ENCODE measurements at places on chromosomes 2 and 18.

- no peak for DNase-seq
These were observed 86.2 kb downstream of the METTL8 start for GRCh38 chr2:171347591-171348032.

DNA sequence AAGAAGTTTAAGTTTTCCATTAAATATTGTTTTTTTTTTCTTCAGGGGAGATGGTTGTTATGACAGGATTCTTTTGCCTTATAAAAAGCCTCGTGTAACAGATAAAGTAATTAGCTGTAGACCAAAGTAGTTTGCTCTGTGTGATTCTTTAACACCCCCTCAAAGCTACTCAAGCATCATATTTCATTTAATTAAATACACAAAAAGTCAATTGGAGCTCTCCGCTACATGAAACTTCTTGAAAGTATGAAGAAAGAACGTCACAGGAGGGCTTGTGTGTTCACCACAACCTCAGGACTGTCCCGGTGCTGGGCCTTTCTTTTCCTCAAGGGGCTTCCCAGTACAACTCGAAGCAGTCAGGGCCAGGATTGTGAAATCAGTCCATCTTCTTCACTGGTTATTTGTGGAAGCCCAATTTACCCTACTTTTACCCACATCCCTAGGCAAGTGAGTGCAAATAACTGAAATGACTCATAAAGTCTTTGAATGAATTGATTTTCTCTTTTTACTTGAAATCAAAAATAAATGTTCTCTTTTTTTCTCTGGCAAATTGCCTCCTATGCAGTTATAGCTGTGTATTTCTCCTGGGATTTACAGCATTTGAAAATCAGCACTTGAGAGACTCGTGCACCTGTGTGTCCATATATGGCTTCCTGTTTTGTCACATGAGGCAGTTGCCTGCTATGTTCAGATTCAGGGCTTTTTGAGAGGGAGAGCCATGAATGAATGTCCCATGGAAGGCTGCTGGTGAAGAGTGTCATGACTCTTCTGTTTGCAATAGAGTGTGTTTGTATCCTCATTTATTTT lies 48.6 kb downstream of the LINC00305 start:
- no peak for DNase-seq

DNA sequence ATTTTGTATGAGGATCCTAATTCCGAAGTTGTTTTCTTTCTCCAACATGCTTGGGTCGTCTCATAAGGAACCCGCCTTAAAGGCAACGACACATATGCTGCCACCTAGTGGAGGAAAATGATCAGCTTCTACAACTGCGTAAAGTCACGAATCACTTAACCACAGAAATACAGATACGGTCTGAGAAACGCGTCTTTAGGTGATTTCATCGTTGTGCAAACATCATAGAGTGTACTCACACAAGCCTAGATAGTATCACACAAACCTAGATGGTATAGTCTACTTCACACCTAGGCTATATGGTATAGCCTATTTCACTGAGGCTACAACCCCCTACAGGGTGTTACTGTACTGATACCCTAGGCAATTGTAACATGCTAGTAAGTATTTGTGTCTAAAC lies 13.1 kb downstream of the GNLY start:
- DNase-seq: no peak

- DNase-seq: no peak
These were observed 111.5 kb downstream of the CAPN13 start for GRCh38 chr2:30695749-30696148.

GRCh38 chr2:234483568-234484251 lies 13.2 kb downstream of the ARL4C start:
- DNase-seq: no peak

- DNase-seq: no peak
These were observed 29.6 kb downstream of the MREG start for GRCh38 chr2:215983581-215984351.

DNA sequence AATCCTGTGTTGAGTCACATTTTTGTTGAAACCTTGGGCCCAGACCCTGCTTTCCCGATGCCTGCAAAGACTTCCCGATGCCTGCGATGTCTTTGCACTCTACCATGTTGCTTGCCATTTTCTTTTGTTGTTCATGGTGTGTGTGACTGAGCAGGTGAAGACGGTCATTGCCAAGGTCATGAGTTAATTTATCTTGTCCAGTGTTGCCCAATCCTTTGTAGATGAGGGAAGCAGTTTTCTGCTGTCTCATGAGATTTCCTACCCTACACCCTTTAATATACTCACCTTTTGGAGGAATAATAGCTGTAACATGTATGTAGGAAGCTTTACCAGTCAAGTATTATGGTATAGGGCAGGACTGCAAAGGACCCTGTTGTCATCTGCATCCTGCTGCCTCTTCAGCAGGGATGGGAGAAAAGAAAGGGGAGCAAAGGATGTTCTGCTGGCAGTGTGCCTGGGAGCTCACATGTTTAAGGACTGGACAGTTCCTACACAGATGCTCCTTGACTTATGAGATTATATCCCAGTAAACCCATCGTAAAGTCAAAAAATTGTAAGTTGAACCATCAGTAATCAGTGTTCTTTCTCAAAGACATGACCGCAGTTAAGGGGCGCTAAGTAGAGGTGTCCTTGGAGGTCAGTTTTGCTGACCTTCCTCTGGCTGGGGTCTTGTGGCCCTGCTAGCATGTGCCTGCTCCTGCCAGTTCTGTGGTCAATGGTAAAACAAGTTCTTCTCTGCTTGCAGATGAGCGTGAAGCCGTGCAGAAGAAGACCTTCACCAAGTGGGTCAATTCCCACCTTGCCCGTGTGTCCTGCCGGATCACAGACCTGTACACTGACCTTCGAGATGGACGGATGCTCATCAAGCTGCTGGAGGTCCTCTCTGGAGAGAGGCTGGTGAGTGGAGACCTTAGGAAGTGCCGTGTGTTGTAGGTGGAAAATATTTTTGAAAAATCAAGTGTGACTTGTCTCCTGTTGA lies 124.8 kb upstream of the EML6 start:
- DNase-seq: no peak

GRCh38 chr2:119117408-119117807 lies 41.1 kb downstream of the C1QL2 start:
- no peak for DNase-seq

DNA sequence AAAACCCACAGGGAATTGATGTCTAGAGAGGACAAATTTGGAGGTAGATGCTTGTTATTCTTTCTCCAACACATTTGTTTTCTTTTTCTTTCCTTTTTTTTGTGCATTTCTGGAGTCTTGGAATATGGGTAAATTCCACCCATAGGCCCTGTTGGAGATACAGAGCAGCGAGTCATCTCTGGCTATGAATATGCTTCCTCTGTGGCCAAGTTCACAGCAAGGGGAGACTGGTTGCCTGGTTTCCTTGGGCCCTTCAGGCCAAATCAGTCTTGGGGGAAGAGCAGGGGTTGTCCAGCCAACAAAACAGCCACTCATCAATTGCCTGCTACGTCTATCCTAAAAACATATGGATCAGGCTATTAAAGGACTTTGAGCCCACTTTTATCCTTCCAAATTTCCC lies 27.5 kb downstream of the SP100 start:
- no peak for DNase-seq

DNA sequence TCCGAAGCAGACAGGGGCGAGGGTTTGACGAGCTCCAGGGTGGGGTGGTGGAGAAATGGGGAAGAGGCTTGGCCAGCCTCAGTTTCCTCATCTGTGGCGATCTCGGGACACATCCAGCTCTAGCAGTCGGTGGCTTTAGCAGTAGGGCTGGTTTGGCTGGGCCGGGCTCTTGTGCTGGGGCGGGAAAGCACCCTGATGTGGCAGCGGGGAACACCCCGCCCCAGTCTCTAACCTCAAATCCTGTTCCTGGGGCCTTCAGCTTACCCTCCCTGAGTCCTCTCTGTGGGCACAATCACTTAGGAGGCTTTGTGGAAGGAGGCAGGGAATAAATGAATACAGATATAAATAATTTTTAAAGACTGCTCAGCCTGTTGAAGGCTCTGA lies 26.5 kb upstream of the MCFD2 start:
- no peak for DNase-seq

GRCh38 chr2:160651416-160652200 lies 158.0 kb upstream of the RBMS1 start:
- no peak for DNase-seq

GRCh38 chr2:117519721-117520120 lies 294.8 kb upstream of the DDX18 start:
- DNase-seq: no peak

- DNase-seq: no peak
These were observed 100.9 kb downstream of the SH3BP4 start for GRCh38 chr2:235052514-235053354.

- no peak for DNase-seq
These were observed 18.3 kb upstream of the ANKRD53 start for GRCh38 chr2:70959851-70960832.

DNA sequence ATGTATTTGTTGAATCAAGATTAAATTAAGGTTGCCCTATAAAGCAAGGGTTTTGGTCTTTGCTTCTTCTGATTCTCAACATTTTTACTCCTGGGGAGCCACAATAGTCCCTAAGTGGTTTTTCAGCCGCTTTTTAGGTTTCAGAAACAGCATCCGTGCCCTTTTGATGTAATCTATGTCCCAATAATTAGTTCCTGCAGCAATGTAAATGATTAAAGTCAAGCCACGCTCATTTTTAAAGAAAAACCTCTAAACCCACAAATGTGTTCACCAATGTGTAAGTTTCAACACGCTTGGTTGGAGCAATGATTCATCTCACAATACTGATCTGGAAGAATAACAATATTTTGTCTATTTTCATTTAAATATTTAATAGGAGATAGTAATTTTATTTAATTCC lies 5.6 kb downstream of the ARL4C start:
- DNase-seq: no peak

DNA sequence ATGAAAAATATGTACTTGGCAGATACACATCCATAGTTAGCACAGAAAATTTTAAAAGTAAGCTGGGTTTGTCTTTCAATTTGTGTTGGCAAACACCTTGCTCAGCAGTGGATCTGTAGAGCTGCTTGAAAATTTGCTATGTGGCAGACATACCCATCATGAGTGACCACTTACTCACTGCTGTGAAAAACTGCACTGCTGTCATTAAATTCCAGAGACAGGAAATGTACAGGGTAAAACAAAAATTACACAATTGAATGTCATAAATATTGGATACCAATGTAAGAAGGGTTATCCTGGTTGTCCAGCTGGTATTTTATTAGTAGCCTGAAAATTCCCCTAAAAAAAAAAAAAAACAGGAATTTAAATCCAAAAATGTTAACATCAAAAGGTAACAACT lies 24.5 kb downstream of the NIF3L1 start:
- DNase-seq: no peak

DNA sequence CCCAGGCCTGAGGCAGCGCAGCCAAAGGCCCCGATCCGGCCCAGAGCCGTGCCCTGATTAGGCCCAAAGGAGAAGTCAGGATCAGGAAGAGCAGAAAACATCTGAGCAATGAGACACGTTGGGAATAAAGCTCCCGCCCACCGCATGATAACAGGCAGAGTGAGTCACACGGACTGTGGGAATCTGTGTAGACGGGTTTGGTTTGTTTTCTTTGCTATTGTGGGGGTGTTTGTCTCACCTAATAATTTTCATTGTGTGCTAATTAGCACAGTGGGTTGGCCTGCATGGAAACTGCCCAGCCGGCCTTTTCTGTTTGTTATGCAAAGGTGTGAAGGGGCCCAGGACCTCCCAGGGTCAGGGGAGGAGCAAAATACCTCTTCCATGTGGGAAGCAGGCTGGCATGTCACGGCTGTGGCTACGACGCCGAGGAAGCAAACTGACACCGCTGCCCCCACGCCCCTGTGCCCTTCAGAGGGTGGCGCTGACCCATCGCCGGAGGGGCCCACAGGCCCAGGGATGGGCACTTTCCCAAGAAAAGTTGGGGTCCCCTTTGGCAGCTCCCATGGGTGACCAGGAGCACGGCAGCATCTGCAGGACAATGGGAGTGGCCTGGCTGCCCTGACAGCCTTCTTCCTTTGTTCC lies 68.4 kb upstream of the CTDP1 start:
- no peak for DNase-seq

GRCh38 chr2:46943881-46944798 lies 28.5 kb upstream of the MCFD2 start:
- DNase-seq: no peak
